ENCODE measurements at places on chromosomes 2 and 18. TPM values are rescaled to one million over a fixed set of nuclear protein-coding genes. Genes with fewer than 3 reads are reported as not detected.

DAW1 gene
- not detected for total RNA-seq

PRKAG3 gene
- 2.9 TPM for total RNA-seq

CSRNP3 gene
- 29.6 TPM for total RNA-seq

SLC23A3 gene
- total RNA-seq: 2.6 TPM

PCGF1 gene
- total RNA-seq: 17.0 TPM

CYS1 gene
- 1.4 TPM for total RNA-seq

TNFRSF11A gene
- total RNA-seq: 0.38 TPM

All from mesothelial cell of epicardium (in vitro differentiated cells).